ENCODE measurements at places on chromosomes 6 and 20.

GRCh38 chr20:59662856-59663512 is 58.6 kb downstream of the PHACTR3 start:
- DNase-seq: no peak

- no peak for DNase-seq
Observed at GRCh38 chr6:138555421-138555988, 56.2 kb upstream of the NHSL1 start.

DNA sequence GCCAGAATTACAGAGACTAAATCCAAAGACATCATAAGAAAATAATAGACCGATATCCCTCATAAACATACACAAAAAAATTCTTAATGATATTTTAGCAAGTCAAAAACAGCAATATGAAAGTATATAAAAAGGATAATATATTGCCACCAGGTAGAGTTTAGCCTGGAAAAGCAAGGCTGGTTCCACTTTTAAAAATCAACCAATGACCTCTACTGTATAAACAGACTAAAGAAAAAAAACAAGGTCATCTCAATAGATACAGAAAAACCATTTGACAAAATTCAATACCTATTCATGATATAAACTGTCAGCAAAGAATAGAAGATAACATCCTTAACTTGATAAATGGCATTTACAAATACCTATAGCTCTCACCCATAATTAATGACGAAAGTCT is 9.7 kb downstream of the SERINC1 start:
- DNase-seq: no peak

DNA sequence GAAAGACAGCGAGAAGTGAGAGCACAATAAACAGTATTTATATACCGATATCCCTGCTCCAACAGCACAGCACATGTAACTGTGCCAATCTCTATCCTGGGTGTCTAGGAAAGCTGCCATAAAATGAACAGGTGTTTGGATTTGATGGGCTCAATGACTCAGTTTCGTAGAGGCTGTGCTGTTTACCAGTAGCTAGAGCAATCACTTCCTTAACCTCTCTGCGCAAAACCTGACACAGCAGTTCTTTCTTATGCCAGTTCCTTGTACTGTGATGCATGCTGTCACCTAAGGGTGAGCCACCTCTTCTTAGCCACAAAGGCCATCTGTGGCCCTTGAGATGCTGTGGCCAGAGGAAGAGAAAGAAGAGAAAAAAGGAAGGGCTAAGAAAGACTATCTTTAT is 59.3 kb downstream of the SHPRH start:
- no peak for DNase-seq

GRCh38 chr6:14277405-14277930 is 159.9 kb downstream of the CD83 start:
- no peak for DNase-seq

DNA sequence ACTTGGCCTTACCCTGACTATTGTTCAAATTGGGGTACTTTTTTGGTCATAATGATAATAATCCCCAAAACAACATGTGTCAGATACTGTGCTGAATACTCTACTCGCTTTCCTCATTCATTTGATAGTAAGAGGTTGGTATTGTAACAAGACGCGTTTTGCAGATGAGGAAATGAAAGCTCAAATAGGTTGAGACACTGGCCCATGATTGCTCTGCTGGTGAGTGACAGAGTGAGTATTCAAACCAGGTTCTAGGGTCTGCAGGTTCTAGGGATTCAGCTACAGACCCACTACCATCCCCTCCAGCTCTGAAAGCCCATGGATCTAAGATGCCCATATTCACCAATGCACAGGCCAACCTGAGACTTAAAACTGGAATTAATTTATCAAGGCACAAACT is 1.3 kb upstream of the ENPP4 start:
- no peak for DNase-seq

DNA sequence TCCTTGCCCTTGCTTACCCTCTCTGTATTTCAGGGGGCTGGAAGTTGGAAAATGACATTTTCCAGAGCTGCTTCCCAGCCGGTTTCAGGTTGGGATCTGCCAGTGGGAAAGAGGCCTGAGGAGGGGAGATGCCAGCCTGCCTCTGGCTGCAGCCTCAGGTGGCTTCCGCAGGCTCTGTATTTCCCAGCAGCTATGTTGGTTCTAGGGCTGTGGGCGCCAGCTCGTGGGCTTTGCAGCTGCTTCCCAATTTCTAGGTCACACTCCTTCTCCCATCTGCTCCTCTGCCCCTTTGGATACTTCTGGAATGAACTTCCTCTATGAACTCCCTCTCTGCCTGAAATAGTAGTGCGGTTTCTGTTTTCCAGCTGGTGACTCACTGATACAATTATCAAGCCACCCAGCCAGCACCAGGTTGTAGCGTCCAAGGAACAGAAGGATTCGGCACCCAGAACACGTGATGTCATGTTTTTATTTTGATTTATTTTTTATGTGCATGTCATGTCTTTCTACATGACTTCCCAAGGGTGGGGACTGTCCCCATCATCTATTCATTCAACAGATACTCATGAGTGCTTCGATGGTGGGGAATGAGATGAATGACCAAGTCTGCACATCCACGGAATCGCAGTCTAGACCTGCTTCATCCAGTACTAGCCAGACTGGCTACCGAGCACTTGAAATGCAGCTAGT is 38.0 kb downstream of the TGM2 start:
- no peak for DNase-seq

GRCh38 chr20:1943275-1944002 is 48.2 kb downstream of the SIRPA start:
- DNase-seq: no peak

DNA sequence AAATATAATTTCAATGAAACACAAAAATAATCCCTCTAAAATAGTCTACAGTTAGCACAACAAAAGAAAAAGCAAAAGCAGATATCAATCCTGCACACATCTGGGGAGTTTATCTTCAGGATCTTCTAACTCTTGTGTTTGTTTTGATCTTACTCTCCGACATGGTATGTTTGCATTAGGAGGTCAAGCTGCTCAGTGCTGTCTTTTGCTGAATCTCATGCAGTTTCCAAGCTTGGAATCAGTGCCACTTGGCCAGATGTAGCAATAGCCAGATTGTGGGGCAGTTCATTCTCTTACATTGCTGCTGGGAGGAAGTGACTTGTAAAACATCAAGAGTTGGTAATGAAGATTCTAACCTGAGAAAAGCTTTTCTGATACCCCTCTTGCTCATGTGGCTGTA is 29.5 kb downstream of the RIOK1 start:
- DNase-seq: no peak

DNA sequence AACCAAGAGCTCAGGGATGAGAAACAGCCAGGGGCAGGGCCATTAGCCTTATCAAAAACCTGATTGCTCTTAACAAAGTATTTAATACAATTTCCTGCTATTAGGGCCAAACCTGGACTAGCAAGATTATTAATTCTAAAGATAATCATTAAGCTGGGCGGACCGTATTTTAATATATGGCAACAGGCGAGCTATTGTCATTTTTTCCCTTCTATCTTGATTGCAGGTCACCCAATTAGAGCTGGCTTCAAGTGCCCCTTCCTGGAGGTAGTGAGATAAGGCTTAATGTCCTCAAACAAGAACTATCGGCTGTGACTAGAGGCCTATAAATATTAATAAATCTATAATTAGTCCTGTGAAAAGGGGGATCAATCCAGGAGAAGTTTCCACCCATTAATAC is 66.0 kb upstream of the BLCAP start:
- DNase-seq: no peak

DNA sequence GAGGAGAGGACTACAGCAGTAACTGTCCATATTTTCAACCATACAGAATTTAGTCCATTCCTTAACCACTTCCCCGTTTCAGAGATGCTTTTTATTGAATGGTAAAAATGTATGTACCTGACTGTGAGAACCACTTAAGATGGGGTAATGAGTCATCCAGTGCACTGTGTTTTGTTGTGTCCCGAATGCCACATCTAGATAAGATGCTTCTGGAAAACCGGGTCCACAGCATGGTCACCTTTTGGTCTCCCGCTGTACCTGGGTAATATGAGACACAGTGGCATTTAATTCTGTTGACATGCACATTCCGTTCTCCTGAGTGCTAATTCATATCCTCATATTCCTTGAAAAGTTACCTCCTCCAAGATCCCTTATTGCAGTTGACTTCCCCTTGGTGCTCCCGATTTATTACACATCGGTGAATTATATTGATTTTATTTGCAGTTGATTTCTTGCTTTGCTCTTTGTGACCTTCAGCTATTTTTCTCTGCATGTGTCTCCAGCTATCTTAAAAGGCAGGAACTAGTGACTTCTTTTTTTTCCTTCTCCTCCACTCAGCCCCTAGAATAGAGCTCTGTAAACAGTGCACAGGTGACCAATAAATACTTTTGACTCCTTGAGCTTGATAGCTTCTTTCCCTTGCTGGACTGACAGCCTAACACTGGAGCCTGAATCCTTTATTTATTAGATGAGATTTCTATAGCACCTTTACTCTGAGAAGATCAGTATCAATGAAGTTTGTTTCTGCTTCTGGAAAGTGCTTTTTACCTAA is 314.6 kb downstream of the ZFAND3 start:
- no peak for DNase-seq

DNA sequence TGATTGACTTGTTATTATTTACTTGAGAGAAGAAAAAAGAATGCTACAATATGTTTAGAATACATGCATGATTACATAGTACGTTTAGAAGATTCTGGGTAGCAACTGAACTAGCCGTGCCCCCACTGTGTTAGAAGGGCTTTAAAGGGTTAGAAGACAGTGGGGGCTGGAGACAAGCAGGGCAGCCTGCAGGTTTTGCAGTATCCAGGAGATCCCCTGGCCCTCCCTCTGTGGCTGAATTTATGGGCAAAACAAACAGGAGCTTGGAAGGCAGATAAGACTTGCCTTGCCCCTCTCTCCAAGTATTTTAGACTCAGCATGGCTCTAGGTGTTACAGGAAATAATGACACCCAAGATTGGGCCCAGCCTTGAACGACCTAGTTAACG is 179.2 kb downstream of the CLIC5 start:
- no peak for DNase-seq

DNA sequence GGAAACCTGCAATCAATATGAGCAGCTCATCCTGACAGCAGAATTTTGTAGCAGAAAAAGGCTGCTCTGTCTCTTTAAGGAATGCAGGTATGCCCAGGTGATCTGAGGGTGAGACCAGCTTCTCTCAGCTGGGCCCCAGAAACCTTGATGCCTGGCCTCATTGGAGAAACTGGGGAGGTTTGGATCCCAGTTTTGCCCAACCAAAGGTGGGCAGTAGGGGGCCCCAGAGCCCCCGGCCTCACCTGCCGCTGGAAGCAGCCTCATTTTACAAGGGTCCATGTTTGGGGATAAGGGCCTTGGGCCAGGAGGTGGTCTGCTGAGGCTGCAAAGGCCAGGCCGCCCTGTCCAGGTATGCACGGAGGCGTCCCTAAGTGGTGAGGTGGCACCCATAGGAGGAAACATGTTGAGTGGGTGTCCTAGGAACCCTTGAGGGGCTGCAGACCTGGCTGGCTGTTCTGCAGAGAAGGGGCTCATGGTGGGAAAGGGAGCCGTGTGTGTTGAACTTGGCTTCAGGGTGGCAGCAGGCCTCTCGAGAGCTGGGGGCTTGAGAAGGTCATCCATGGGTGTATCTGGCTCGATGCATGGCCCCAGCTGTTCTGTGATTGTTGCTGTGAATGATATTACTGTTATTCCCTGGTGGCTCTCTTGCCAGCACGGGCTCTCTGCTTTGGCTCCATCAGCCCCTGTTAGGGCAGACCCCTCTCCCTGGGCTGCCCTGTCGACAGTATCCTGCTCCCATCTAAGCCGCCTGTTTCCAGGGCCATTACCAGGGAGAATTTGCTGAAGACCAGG is 208.4 kb downstream of the CDH4 start:
- DNase-seq: no peak

GRCh38 chr20:46205349-46205748 is 87.2 kb downstream of the CD40 start:
- no peak for DNase-seq

- no peak for DNase-seq
Observed at GRCh38 chr6:106731144-106731842, 101.9 kb downstream of the QRSL1 start.

DNA sequence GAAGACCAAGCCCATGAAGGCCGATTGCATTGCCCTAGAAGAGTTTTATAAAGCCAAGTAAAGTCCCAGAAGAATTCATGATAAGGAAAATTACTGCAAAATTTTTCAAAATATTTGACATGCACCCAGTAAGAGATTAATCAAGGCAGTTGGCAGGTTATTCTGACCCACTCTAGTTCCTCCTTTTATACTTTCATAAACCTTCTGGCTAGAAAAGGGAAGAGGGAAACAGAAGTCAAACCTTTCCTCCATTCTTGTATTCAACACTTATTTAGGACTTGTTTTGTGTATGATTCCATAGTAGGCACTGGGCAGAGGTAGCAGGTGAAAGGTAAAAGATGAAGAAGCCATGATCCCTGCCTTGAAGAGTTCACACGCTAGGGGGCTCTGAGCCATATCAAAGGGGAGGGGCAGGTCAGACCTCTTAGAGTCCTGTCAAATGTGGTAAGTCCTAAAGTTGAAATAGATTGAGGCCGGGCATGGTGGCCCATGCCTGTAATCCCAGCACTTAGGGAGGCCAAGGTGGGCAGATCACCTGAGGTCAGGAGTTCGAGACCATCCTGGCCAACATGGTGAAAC is 85.4 kb downstream of the NDUFAF5 start:
- DNase-seq: no peak

GRCh38 chr6:10883312-10884244 is 1.7 kb upstream of the GCM2 start:
- no peak for DNase-seq

DNA sequence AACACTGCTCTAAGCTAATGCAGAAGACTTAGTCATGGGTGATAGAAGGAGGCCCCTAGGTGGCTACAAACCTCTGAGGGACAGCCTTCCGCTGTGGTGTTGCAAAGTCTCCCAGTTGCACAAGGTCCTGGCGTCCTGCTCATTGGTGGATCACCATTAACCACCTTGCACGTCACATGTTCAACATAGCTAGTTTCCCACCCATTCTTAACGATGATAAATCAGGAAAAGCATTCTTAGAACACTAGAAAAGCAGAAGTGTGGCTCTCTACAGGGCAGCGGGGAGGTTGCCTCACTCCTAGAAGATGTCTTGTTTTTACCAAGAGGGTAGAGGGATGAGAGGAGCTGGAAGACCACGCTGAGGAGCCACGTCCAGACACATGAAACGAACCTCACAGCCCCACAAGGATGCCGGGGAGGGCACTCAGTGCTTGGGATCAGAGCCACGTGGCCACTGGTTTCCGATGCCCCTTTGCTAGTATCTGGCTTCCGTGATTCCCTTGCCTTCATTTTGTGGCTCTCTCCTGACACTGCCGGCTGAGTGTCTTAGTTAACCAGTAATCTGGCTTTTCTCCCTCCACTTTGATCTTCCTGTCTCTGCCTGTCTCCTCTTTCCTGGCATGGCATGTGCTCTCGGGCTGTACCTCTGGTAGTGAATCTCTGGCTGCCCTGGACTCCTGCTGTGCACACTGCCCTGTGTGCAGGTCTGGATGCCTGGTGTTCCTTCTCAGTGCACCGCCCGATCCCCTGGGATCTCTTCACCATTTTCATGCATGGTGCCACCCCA is 91.4 kb upstream of the NEDD9 start:
- DNase-seq: no peak

GRCh38 chr20:36631646-36632045 is 14.3 kb downstream of the SLA2 start:
- DNase-seq: no peak

- no peak for DNase-seq
Observed at GRCh38 chr20:61684583-61685235, 381.0 kb downstream of the TAF4 start.
